ENCODE measurements at places on chromosomes 7 and 10.

- DNase-seq = no peak
These were observed 135.2 kb downstream of the GPR37 start for GRCh38 chr7:124630395-124630794.

GRCh38 chr10:47090903-47091302 lies 179.7 kb downstream of the PTPN20 start:
- DNase-seq = no peak

DNA sequence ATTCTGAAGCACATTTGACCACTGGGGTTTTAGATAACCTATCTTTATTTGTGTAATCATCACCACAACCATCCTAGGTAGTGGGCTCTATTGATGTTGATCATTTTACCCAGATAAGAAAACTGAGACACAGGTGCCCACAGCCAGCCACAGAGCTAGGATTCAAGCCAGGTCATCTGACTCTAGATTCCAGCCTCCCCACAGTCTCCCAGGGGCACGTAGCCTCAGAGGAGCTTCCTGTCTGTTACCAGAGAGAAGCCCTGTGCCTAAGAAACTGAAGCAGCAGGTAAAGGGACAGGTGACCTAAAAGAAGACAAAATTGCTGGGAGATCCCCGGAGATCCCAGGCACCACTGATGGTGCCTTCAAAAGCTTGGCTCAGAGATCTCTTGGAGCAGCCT lies 55.8 kb downstream of the ALOX5 start:
- DNase-seq = no peak

GRCh38 chr10:109926061-109926745 lies 2.9 kb upstream of the XPNPEP1 start:
- no peak for DNase-seq

GRCh38 chr7:4798706-4799235 lies 23.3 kb downstream of the AP5Z1 start:
- no peak for DNase-seq

- no peak for DNase-seq
These were observed 104.1 kb downstream of the ZNF467 start for GRCh38 chr7:149669121-149669818.

DNA sequence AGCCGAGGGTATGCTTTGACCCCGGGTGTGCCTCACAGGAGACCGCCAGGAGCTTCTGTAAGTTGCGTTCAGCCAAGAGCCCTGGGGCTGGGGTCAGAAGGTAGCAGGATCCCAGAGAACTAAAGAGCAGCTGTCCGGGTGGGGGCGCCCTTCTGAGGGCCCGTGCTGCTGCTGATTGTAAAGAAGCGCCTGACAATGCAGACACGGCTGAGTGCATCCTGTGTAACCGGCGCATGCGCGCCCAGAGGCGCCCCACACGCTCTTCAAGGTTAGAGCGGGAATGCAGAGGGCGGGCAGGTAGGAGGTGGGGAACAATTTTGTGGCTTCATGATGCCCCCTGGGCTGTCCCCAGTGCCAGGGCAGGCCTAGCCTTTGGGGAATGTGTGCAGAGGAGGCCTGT lies 210.2 kb upstream of the CTBP2 start:
- no peak for DNase-seq
